T-helper 2 cell treated with Interferon-gamma antibody and Interleukin-4, amounts not matched to agents 100 ng/mL and 5 ng/mL, for 36 hours (primary cell): ENCODE measurements at places on chromosomes 2 and 18. TPM values are rescaled to one million over a fixed set of nuclear protein-coding genes. Genes with fewer than 3 reads are reported as not detected.

The HOXD9 gene
- not detected in 2 replicates for total RNA-seq

The PROC gene
- total RNA-seq = not detected in 2 replicates

The GCA gene
- total RNA-seq = 10.2 and 11.3 TPM in 2 replicates

The STEAP3 gene
- 0.09 and 0.27 TPM in 2 replicates for total RNA-seq

The MSH2 gene
- total RNA-seq = 53.4 and 53.5 TPM in 2 replicates

The PRPF40A gene
- 118 and 127 TPM in 2 replicates for total RNA-seq

The IL1RN gene
- 0.70 TPM in 2 replicates for total RNA-seq
